SJCRH30 (cell line): ENCODE measurements at places on chromosomes 5 and 9. TPM values are rescaled to one million over a fixed set of nuclear protein-coding genes. Genes with fewer than 3 reads are reported as not detected.

GRCh38 chr9:31908158-31908890 lies 476.1 kb upstream of the ACO1 start:
- H3K4me1 ChIP-seq: no peaks in the 10 kb centered on the region
- DNase-seq: peak; percentile 3
- no peaks in the 10 kb centered on the region for H3K36me3 ChIP-seq
- H3K4me3 ChIP-seq: no peak overlapping the region
- H3K27me3 ChIP-seq: no peaks in the 10 kb centered on the region
- H3K27ac ChIP-seq: no peak overlapping the region

DNA sequence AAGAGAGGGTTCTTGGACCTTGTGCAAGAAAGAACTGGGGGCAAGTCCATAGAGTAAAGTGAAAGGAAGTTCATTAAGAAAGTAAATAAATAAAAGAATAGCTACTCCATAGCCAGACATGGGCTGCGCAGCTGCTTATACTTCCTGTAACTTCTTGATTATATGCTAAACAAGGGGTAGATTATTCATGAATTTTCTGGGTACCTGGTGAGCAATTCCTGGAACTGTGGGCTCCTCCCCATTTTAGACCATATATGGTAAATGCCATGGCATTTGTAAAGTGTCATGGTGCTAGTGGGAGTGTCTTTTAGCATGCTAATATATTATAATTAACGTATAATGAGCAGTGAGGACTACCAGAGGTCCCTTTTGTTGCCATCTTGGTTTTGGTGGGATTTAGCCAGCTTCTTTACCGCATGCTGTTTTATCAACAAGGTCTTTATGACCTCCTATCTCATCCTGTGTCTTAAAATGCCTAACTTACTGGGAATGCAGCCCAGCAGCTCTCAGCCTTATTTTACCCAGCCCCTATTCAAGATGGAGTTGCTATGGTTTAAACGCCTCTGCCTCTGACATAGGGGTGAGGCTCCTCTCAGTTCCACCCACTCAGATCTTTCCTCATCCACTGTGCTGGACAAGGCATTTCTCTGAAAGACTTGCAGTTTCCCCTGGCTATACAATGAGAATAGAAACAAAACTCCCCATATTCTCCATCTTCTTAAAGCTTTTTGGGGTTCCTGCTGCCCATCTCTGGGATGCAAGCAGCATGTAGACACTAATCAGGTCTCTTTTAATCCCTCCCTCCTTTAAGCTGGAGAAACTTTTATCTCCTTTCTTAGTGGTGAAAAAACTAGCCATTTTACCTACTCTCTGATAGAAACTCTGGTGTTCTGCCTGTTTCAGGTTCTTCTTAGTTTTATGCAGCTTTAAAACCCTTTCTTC lies 91.2 kb downstream of the ARRDC3 start:
- peaks cover 36% of the 10 kb centered on the region for H3K4me1 ChIP-seq
- H3K36me3 ChIP-seq: no peaks in the 10 kb centered on the region
- H3K4me3 ChIP-seq: no peak overlapping the region
- no peak for DNase-seq
- no peaks in the 10 kb centered on the region for H3K27me3 ChIP-seq

- no peak overlapping the region for H3K27ac ChIP-seq
- H3K36me3 ChIP-seq: no peaks in the 10 kb centered on the region
- peaks cover 10% of the 10 kb centered on the region for H3K4me1 ChIP-seq
- no peak for DNase-seq
- H3K27me3 ChIP-seq: no peaks in the 10 kb centered on the region
Observed at GRCh38 chr9:7405924-7406604, 393.5 kb downstream of the DMAC1 start.

DNA sequence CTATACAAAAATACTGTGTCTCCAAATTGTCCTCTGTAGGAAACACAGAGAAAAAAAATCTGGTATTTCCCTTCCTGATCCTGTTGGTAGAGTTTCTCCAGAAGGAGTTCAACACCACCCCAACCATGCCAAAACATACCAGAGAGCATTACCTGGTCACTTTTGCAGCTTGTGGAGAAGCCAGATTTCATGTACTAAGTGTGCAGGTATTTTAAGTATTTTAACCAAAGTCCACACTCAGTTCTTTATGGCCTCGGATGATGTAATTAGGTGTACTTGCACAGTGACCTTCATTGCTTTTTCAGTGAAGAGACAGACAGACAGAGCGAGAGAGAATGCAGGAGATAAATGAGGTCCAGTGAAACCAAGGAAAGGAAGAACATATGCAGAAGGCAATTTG lies 2046.8 kb upstream of the CDH9 start:
- no peaks in the 10 kb centered on the region for H3K4me1 ChIP-seq
- H3K4me3 ChIP-seq: no peak overlapping the region
- no peak for DNase-seq
- H3K27me3 ChIP-seq: no peaks in the 10 kb centered on the region
- H3K36me3 ChIP-seq: no peaks in the 10 kb centered on the region
- no peak overlapping the region for H3K27ac ChIP-seq

DNA sequence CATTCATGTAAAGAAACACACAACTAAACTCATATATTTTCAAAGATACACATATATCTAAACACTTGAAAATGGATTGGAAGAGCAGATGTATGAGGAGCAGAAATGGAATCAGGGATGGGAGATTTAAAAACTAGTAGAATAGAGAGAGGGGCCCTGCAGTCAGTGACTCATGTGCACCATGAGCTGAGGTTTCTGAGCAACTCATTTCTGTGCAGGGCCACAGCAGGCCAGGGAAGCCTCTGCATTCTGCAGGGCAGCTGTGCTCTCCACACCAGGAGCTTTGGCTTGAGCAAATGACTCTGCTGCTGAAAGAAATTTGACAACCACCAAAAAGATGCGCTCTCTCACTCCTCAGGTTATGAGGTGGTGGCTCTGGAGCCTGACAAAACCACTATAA lies 27.1 kb downstream of the LHX6 start:
- H3K36me3 ChIP-seq: no peaks in the 10 kb centered on the region
- H3K27me3 ChIP-seq: no peaks in the 10 kb centered on the region
- peaks cover 13% of the 10 kb centered on the region for H3K4me1 ChIP-seq
- no peak overlapping the region for H3K4me3 ChIP-seq

DNA sequence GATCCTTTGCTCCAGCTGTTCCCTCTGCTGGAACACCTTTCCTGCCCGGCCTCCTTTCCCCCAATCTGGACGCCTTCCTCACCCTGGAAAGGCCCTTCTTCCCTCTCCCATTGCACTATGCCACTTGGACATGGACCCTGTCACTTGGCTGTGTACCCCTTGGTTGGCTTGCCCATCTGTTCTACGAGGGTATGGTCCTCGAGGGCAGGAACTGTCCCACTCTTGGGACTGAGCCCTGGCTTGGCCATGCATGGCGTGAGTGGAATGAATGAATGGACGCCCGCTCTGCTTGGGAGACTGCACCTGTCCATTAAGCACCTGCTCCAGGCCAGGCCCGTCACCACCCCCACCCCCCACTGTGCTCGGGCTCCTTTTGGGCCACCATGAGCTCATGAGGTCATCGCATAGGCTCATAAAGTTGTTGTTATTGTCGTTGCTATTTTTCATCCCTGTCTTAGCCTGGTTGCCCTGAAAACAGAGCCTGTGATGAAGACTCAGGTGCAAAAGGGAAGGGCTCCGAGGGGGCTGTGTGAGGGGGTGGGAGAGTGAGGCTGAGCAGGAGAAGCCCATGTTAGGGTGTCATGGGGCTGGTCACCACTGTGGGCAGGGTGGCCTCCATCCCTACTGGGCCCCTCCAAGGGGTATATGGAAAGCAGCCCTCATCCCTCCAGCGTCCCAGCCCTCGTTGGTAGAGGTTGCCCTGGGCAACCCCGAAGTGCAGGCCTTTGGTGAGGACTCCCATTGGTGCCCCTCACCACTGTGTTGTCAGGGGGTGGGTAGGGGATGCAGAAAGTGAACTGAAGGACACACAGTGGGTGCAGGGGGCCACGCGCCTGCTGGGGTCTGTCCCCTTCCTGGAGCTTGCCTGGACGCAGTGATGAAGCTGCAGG lies 57.2 kb upstream of the IER5L start:
- no peak overlapping the region for H3K4me3 ChIP-seq
- H3K27ac ChIP-seq: no peak overlapping the region
- H3K27me3 ChIP-seq: no peaks in the 10 kb centered on the region
- H3K36me3 ChIP-seq: no peaks in the 10 kb centered on the region

SLC35D2 gene
- total RNA-seq: 0.20 TPM in 2 replicates

DNA sequence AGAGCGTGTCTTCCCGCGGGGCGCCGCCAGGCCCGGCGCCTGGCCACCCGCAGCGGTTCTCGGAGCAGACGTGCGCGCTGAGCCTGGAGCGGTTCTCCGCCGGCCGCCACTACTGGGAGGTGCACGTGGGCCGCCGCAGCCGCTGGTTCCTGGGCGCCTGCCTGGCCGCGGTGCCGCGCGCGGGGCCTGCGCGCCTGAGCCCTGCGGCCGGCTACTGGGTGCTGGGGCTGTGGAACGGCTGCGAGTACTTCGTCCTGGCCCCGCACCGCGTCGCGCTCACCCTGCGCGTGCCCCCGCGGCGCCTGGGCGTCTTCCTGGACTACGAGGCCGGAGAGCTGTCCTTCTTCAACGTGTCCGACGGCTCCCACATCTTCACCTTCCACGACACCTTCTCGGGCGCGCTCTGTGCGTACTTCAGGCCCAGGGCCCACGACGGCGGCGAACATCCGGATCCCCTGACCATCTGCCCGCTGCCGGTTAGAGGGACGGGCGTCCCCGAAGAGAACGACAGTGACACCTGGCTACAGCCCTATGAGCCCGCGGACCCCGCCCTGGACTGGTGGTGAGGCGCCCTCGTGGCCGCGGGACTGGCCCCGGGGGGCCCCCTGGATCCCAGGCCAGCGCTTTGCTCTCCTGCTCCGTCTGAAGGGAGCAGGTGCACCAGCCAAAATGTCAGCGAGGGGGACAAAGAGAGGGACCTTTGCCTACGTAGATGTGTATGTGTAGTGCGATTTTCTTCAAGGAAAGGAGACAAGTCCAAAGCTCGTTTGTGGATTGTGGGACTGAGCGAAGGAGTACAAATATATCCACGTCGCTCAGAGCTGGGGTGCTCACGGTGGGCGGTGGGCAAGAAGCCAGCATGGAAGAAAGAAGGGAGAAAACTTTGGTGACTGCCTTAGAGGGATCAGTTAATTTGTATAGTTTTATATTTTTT lies 19.5 kb downstream of the BTNL9 start:
- no peaks in the 10 kb centered on the region for H3K36me3 ChIP-seq
- peaks cover 3% of the 10 kb centered on the region; the same call in 1 of the 2 replicates for H3K27me3 ChIP-seq
- no peak overlapping the region for H3K27ac ChIP-seq
- no peak for DNase-seq
- no peaks in the 10 kb centered on the region for H3K4me1 ChIP-seq

DNA sequence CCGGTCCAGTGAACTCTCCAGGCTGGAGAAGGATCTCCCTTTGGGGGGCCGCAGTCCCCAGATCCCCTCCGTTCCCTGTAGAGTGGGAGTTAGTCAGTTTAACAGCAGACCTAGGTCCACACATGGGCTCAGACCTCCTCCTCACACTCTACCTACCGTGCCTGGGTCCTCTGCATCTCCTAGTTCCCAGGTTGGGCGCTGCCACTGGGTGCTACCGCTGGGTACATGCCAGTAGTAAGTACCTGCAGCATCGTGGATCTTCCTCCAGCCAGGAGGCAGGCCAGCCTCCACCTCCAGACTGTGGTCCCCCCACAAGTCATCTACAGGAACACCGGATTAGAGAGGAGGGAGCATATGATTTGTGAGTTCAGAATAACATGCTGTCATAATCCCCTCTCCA lies 802 bp downstream of the APBB3 start:
- peak overlapping the region; percentile 78 for H3K27ac ChIP-seq
- no peaks in the 10 kb centered on the region for H3K27me3 ChIP-seq
- no peak for DNase-seq
- H3K4me1 ChIP-seq: peaks cover 5% of the 10 kb centered on the region; the same call in 1 of the 2 replicates
- peak overlapping the region; percentile 80 for H3K4me3 ChIP-seq

SPINK14 gene
- total RNA-seq: not detected in 2 replicates

GRCh38 chr5:146805081-146805480 lies 73.5 kb downstream of the PPP2R2B start:
- no peak overlapping the region for H3K4me3 ChIP-seq
- peak; percentile 4 for DNase-seq
- H3K27me3 ChIP-seq: peaks cover 13% of the 10 kb centered on the region
- H3K4me1 ChIP-seq: no peaks in the 10 kb centered on the region
- H3K27ac ChIP-seq: no peak overlapping the region

DNA sequence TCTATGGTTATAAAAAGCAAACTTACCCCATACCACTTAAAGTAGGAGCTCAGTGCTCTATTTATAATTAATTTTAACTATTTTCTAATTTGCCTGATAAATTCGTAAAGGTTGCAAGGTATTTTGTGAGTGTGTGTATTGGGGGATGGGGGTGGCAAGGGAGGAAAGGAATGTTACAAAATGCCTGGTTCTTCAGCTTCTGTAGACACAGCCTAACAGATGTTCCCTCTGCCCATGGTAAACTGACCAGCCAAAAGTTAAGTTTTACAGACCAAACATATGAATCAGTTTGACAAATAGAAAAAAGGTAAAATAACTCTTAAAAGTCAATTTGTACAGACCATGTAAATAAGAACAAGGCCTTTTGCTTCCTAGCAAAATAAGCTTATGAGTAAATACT lies 232.6 kb downstream of the KIAA0825 start:
- H3K27me3 ChIP-seq: no peaks in the 10 kb centered on the region
- no peak overlapping the region for H3K27ac ChIP-seq
- peak; percentile 13 for DNase-seq
- no peaks in the 10 kb centered on the region for H3K36me3 ChIP-seq
- no peak overlapping the region for H3K4me3 ChIP-seq

DNA sequence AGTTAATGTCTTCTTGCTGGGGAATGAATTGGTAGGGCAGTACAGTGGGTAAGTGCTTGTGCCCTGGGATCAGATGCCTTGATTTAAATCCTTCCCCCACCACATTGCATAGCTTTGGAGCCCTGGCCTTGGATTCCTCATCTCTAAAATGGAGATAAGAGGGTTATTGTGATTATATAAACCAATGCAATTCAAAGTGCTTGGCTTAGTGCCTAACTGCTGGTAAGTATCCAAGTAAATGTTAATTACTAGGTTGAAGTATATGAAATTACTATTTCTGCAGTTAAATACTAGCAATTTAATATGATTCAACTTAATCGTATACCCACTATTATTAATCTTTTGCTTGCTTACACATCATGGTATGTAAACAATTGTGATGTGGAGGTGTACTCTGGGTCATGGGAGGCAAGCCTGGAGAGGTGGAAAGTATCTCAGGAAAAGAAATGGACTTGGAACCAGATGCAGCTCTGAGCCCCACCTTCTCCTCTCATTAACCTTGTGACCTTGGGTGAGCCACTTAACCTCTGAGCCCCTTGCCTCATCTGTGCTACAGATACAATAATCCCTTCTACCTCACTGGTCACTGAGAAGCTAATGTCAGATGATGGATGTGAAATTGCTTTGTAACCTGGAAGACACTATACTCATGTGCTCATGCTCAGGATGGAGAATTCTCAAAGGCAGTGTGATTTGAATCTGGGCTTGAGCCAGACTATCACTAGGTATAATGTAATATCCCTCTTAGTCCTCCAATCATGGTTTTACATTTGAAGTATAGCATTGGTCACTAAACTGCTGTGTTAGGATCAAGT lies 23.8 kb downstream of the NEUROG1 start:
- H3K4me3 ChIP-seq: no peak overlapping the region
- peaks cover 10% of the 10 kb centered on the region for H3K4me1 ChIP-seq
- no peak for DNase-seq

GRCh38 chr5:163357636-163358035 lies 79.8 kb upstream of the CCNG1 start:
- no peak overlapping the region for H3K27ac ChIP-seq
- no peak overlapping the region for H3K4me3 ChIP-seq
- no peaks in the 10 kb centered on the region for H3K4me1 ChIP-seq

- H3K4me3 ChIP-seq: no peak overlapping the region
- H3K4me1 ChIP-seq: no peaks in the 10 kb centered on the region
- no peak overlapping the region for H3K27ac ChIP-seq
- H3K27me3 ChIP-seq: no peaks in the 10 kb centered on the region
Observed at GRCh38 chr5:10540951-10541646, 22.8 kb upstream of the ANKRD33B start.

RNF224 gene
- total RNA-seq: not detected in 2 replicates
